ENCODE measurements at places on chromosomes 3 and 15.

- DNase-seq, result no peak
Observed at GRCh38 chr3:44020143-44020542, 221.5 kb upstream of the TOPAZ1 start.

GRCh38 chr15:63968122-63968524 is 78.2 kb downstream of the DAPK2 start:
- DNase-seq, result no peak

DNA sequence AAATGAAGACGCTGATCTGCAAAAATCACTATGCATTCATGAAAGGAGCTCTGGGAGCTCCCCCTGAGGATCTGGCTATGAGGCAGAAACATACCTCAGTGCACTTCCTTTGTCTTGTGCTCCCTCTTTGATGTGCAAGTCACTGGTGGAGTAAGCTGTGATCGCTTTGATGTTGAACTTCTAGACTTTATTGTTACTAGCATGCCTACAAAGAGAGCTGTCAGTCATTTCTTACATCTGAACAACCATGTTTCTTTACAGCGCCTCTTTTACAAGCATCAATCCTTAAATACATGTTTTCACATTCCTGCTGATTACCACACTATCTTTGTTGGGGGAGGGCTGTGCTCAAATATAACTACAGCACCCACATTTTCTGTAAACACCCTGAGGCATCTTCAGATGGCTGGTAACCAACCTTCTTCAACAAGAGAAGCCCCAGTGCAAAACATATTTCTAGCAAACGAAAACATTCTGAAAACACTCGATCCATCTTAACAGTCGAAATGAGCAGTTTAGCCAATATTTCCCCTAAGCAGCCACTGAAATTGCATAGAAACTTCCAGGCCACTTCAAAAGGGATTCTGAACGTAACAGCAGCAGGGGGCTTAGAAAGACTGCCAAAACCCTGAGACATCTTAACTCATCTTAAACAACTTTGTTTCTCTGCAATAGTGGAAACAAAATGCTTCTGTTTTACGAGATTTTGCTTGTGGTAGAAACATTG is 101.9 kb upstream of the ICE2 start:
- DNase-seq, result no peak

- DNase-seq, result peak; percentile 7
Observed at GRCh38 chr15:31278544-31279220, 48.0 kb upstream of the KLF13 start.

GRCh38 chr3:170499562-170500156 is 81.0 kb downstream of the CLDN11 start:
- DNase-seq, result no peak

- no peak for DNase-seq
Observed at GRCh38 chr3:161020256-161020655, 84.9 kb downstream of the B3GALNT1 start.

GRCh38 chr3:119631516-119631915 is 28.9 kb downstream of the POPDC2 start:
- DNase-seq, result no peak

- DNase-seq, result no peak
Observed at GRCh38 chr3:126883241-126883640, 99.7 kb upstream of the PLXNA1 start.

- DNase-seq, result no peak
Observed at GRCh38 chr3:29503958-29504357, 223.1 kb downstream of the RBMS3 start.

GRCh38 chr3:11757441-11757875 is 89.2 kb downstream of the TAMM41 start:
- no peak for DNase-seq

- peak; percentile 52 for DNase-seq
Observed at GRCh38 chr15:40929660-40930429, 705 bp downstream of the DLL4 start.

DNA sequence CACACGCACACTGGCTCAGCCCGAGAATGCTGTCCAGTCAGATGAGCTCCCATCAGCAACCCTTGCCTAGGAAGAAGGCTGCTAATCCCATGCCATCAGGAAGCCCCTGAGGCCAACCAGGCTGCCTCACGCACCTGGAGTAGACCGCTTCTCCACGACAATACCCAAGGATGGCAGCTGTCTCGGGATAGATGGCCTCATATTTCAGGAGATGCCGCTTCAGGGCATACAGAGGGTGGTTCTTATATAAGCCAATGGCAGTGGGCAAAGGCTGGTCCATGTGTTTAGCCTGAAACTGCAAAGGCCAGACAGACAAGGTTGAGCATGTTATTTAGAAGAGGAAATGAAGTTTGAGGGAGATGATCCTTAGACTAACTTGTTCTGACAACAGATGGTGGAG is 22.2 kb downstream of the XPC start:
- no peak for DNase-seq

DNA sequence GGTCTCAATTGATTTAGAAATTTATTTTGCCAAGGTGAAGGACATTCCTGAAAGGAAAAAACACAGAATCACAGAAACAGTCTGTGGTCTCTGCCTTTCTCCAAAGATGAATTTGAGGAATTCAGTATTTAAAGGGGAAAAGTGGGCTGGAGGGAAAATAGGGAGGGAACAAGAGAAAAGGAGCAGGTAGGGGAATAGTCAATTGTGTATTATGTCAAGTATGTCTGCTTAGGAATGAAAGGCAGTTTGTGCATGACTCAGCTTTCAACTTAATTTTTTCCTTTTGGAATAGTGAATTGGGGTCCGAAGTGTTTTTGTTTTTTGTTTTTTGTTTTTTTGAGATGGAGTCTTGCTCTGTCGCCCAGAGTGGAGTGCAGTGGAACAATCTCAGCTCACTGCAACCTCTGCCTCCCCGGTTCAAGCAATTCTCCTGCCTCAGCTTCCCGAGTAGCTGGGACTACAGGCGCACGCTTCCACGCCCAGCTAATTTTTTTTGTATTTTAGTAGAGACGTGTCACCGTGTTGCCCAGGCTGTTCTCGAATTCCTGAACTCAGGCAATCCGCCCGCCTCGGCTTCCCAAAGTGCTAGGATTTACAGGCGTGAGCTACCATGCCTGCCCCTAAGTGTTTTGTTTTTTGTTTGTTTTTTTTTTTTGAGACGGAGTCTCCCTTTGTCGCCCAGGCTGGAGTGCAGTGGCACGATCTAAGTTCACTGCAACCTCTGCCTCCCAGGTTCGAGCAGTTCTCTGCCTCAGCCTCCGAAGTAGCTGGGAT is 74.1 kb upstream of the MAP4 start:
- no peak for DNase-seq

DNA sequence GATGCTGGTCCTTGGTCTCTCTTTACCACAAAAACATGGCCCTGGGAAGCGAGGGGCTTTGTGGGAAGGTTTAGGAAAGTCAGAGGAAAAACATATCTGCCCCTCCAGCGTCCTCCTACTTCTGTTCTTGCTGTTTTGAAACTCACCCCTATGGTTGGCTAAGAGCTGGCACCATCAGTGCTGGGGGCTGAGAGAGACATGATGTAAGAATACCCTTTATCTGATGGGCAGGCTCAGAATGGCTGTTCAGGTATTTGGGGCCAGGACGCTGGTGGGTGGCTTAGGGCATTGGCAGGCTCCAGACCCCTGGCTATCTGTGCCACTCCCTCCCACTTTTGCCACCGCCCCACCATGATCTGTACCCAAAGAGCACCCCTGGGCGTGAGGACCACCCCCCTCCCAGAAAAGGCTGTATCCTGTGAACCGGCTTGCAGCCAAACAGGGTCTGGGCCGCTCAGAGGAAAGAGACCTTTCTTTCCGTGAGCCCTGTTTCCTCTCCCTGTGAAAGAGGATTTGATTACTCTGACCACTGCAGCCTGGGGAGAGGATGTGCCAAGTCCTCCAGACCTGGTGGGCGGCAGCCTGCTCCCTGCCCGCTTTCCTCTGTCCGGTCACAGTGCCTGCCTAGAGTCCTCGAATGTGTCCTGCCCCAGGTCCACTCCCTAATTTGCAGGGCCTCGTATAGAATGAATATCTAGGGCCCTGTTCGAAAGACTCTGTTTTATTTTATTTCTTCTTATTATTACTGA is 61.3 kb upstream of the SLC6A6 start:
- no peak for DNase-seq

GRCh38 chr3:140509534-140509933 is 168.3 kb upstream of the TRIM42 start:
- DNase-seq, result no peak

DNA sequence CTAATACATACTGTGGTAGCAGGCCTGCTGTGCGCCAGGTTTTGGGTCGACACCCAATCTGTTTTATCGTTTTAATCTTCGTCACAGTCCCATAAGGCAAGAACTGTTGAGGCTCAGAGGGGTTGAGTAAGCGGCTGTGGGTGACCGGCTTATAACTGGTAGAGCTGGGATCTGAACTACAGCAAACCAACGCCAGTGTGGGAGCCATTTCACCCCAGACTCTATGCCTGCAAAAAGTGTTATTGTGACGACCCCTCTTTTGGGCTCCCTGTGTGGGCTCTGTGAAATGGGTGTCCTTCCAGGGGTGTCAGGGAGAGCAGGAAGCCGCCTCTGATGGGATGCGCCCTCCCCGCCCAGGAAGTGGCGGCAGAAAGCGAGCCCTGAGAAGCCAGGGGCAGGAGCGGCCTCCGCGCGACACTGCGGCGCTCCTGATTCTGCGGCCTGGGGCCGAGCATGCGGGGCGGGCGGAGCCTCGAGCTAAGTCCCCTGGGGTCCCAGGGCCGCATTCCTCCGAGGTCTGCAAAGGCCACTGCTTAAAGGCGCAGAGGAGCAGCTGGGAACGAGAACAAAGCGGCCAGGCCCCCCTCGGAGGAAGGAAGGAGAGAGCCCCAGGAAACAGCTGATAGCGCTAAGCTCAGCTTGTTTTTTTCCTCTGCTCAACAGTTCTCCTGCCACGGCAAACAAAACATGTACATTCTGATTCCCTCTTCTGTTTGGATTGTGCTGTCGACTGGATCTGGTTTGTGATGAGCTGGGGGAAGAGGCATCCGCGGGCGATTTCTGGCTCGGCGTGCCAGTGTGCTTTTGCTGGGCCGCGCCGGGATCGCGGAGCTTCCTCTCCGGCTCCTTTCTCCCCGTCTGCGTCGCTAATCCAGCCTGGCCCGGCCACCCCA is 33.9 kb downstream of the GRK7 start:
- peak; percentile 44 for DNase-seq

DNA sequence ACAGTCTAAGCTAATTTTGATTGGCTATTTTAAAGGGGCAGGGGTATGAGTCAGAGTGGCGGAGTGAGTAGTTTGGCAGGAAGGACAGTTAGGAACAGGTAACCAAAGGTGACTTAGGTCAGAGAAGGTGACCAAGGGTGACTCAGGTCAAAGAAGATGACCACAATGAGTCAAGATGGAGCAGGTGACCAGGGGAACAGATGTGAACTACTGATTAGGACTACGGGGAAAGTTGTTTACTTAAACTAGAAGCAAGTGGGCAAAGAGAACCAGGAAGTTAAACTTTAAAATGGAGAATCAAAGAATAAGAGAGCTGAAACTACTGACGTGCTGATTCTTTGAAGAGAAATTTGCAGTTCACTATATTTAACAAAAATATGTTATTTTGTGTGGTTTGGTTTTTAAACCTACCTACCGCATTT is 14.1 kb upstream of the CA12 start:
- no peak for DNase-seq

DNA sequence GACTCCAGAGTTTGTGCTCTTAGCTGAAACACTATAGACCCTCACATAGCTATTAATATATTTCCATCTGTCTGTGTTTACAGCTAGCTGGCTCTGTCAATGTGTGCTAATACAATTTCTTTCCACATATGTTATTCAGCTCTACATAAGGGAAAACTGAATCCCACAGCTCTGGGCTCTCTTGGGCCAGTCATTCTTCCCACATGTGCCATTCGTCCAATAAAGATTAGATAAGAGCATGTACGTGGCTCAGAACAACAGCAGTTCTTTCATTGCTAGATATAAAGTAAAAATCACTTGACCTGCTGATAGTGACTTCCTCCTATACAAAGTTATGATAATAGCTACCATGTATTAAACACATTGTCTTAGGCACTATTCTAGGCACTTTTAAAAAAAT is 2.8 kb upstream of the ILDR1 start:
- DNase-seq, result no peak

DNA sequence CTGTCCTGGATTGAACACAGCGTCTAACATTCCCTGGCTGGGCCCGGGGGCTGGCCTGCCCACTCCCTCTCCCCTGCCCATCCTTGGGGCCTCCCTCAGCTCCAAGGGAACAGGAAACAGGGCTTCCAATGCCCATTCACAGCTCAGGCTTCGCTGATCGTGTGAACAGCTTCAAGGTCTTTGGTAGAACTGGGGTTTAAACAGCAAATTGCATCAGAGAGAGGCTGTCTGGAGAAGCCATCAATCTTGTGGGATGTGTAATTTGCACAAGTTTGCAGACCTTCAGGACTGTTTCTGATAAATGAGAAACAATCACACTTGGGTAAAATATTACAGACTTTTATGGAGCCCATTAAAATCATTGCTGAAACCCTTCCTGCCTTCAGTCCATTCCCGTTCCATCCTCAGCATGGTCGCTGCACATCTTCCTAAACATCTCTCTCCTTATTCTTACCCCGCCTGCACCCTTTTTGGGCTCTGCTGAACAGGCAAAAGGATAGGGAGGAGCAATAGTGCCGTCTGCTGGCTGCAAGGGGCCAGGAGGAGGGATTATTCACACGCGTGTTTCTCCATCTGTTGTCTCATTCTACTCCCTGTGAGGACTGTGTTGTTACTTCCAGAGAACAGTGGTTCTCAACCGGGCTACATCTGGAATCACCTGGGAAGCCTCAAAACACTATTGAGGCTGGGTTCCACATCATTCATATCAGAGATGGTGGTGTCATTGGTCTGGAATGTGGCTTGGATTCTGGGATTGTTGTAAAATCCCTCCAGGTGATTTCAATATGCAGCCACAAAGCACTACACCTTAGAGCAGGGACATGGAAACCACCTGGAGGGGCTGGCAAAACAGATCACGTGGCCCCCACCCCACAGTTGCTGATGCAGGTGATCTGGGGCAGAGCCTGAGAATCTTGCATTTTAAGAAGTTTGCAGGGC is 116.3 kb downstream of the CLSTN2 start:
- DNase-seq, result no peak

DNA sequence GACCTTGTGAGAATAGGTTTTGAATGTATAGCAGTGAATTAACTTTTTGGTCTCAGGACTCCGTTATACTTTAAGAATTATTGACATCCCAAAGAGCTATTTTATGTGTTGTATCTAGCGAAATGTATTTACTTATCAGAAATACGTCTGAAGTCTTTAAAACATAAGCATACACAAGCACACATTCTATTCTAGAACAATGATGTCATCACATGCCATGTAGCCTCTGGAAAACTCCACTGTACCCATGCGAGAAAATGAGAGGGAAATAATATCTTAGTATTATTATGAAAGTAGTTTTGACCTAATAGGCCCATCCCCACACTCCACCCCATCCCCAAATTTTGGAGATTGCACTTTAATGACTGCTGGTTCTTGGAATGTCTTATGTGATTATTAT is 1.5 kb downstream of the POLR2M start:
- no peak for DNase-seq

DNA sequence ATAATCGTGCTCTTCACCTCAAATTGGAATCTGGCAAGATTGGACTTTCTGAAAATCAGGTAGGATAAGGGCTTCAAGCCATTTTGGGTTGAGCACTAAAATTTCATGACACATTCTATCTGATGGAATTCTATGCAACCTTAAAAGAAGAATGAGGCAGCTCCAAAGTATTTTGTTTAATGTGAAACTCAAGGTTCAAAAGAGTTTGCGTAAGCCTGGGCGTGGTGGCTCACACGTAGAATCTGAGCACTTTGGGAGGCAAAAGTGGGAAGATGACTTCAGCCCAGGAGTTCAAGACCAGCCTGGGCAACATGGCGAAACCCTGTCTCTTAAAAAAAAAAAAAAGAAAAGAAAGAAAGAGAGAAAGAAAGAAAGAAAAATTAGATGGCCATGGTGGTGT is 3.6 kb upstream of the PLA1A start:
- DNase-seq, result no peak
